ENCODE measurements at places on chromosomes 5 and 9.
A peak's percentile ranks its signal among the peaks of the same experiment; 100 is the strongest.

- no peak for DNase-seq
These were observed 17.9 kb upstream of the GRHPR start for GRCh38 chr9:37404590-37404989.

- no peak for DNase-seq
These were observed 313.9 kb upstream of the TRPC7 start for GRCh38 chr5:136679233-136679632.

- DNase-seq = no peak
These were observed 112.5 kb upstream of the IER5L start for GRCh38 chr9:129290606-129291005.

GRCh38 chr9:137454145-137454596, 5.0 kb downstream of the NSMF start:
- DNase-seq = no peak

GRCh38 chr5:127645300-127645726, 3.6 kb upstream of the CTXN3 start:
- no peak for DNase-seq

GRCh38 chr5:73899055-73899454, 273.1 kb downstream of the ARHGEF28 start:
- no peak for DNase-seq

DNA sequence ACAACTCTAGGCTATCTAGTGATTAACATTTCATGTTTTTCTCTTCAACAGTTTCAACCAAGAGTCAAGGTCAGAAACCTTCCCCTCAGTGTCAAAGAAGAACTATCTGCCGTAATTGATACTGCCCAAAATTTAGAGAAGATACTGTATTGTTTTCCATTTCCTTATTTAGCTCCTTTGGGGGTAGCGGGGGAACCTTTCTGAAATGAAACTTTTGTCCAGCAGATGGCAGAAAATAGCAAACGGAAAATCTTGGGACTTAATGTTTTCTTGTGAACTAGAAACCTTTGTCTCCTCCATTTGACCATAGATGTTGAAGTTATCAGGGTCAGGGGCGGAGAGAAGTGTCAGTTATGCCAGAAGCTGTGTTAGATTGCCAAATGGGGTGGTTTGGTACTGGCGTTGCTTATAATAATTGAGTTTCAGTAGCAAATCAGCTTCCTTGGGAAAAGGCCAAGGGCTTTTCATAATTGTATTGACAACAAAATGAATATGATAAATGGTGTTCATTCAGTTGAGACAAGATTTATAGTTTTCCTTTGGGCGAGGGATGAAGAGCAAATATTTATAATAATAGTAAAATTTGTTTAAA, 101.7 kb upstream of the TLX3 start:
- DNase-seq = peak; percentile 16

- DNase-seq = no peak
These were observed 49.1 kb downstream of the MTREX start for GRCh38 chr5:55356896-55357295.
